Stimulated activated CD4-positive, alpha-beta T cell treated with anti-CD3 and anti-CD28 coated beads, Interleukin-2, amount 100 ng/mL, for 48 hours (primary cell): ENCODE measurements at places on chromosomes 2 and 18.

DNA sequence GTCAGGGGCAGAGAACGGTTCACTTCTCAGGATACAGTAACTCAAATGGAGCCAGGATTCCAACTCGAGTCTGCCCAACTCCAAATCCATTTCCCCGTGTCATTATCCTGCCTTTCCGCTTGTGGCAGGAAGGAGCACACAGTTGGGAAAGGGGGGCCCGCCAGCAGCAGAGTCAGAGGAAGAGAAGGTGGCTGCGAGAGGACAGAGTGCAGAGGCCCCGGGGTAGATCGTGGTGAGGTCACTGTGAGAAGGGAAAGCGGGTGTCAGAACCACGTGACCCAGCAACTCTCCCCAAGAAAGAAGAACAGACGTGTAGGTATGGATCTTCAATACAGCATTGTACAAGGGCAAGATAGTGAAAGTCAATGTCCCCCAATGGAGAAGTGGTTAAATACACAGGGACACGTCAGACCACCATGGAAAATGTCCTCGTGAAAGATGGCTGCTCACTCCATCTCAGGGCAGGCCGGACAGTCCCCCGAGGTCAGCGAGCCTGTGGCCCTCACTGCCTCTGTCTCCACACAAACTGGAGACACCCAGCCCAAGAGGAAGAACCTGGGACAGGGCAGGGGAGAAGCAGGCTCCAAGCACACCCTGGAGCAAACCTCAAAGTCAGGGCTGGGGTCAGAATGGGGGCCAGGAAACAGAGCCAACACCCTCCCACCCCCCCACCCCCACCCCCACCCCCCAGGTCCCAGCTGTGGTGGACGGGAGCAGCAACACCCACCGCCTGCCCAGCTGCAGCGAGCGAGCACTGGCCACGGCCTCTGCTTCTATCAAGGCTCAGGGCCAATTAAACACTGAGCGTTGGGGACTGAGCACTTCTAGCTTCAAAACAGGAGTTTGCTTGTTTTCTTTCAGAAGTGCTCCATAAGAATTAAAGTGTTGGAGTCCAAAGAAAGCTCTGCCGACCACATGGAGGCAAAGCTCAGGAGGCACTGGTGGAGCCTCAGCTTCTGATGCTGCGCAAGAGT lies 92.7 kb downstream of the EIPR1 start:
- DNase-seq, result no peak

- DNase-seq, result no peak
These were observed 85.6 kb upstream of the SPTBN1 start for GRCh38 chr2:54370405-54371104.

DNA sequence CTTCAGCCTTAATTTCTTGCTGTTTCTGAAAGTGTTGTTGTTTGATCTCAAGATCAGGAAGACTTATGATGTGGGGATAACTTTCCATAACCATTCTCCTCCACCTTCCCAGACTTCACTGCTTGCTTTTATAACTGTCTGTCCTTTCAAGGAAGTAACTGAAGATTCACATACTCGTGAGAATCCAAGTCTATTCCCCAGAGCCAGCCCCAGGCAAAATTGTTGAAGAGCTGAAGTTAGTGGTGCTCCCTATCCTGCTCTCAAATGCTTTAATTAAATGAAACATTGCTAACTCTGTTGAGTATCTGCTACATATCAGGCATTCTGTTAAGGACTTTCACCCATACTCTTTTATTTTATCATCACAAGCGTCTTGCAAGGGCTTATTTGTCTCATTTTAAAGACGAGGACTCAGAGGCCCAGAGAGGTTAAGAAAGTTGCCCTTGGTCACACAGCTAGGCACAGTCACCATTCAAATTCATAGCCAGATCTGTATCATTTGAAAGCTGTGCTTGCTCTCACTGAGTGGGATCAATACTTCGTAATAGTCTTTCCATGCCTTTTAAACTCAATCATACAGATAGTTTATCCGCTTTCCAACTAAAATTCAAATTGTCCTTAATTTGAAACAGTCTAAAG lies 189.8 kb upstream of the TCF4 start:
- no peak for DNase-seq

DNA sequence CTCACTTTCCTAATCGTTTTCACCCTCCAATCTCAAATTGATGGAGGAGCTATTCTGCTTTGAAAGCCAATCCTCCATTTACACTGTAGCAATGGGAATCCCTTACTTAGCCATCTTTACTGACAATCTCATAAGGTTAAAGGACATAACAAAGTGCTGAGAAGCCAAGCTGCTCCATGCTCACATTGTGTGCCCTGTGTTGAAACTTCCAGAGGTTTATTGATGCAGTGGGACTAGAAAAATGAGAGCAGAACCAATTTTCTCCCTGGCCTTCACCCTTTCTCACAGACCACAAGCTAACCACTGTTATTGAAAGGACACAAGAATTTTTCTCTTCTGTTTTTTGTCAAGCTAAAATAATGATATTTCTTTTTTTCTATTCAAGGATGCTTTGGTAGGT lies 63.8 kb downstream of the CSRNP3 start:
- DNase-seq, result no peak

DNA sequence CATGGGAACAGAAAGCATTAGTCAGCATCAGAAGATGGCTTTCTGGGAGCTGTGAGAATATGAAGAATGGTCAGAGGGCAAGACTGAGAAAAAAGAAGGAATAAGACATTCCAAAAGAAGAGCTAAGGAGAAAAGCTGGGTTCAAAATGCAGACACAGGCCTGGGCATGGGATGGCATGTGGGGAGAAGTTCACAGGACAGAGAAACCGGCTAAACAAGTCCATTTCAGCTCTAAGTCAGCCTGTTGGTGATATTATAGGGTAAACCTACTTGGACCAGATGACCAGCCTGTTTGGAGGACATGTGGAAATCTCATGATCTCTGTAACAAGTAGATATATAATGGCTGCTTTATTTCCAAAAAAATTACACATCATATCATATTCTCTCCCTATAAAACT lies 91.7 kb upstream of the MEIS1 start:
- no peak for DNase-seq

GRCh38 chr2:31235504-31235902 lies 1.6 kb downstream of the EHD3 start:
- no peak for DNase-seq

GRCh38 chr2:10310309-10310888 lies 7.7 kb downstream of the HPCAL1 start:
- DNase-seq, result no peak

- DNase-seq, result no peak
These were observed 66.8 kb upstream of the SEC11C start for GRCh38 chr18:59072727-59073421.

- DNase-seq, result no peak
These were observed 280.9 kb upstream of the TCF4 start for GRCh38 chr18:55868909-55869308.

DNA sequence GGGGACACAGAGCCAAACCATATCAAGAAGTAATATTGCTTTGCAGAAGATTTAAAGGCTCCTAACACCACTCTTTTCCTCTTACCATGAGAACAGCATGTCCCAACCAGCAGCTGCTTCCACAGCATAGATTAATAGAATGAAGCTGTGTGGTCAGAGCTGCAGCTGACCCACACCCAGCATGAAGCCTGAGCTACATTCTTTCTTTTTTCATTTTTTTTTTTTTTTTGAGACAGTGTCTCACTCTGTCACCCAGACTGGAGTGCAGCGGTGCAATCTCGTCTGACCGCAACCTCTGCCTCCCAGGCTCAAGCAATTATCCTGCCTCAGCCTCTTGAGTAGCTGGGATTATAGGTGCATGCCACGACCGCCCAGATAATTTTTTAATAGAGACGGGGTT lies 289.8 kb downstream of the RAD51AP2 start:
- DNase-seq, result no peak

- DNase-seq, result no peak
These were observed 4.9 kb downstream of the SMC6 start for GRCh38 chr2:17748745-17749144.
